ENCODE measurements at places on chromosomes 7 and 10. TPM values are rescaled to one million over a fixed set of nuclear protein-coding genes. Genes with fewer than 3 reads are reported as not detected.

Gene HPS6
- total RNA-seq = 37.0 TPM

Gene TMEM120A
- 47.1 TPM for total RNA-seq

Gene INMT
- not detected for total RNA-seq

Gene COPS6
- total RNA-seq = 172 TPM

Gene PRLHR
- total RNA-seq = not detected

Gene NKX2-3
- total RNA-seq = not detected

Gene SLC18A2
- total RNA-seq = not detected

Gene TLX1
- total RNA-seq = not detected

Gene RAB19
- total RNA-seq = not detected

Gene ARPC1B
- 293 TPM for total RNA-seq

Gene PARG
- 18.6 TPM for total RNA-seq

Gene AGR3
- total RNA-seq = not detected

Gene SGCE
- total RNA-seq = 53.6 TPM

Gene CDHR3
- total RNA-seq = 5.4 TPM

Gene AKR1C8
- 0.42 TPM for total RNA-seq

Gene CRHR2
- not detected for total RNA-seq

Gene HOXA9
- 0.63 TPM for total RNA-seq

Gene GRID1
- total RNA-seq = 0.24 TPM

Gene PRKAR2B
- 3.0 TPM for total RNA-seq

Gene TCAF2
- 0.41 TPM for total RNA-seq

Gene CLCN1
- total RNA-seq = 0.02 TPM

Gene GPC2
- total RNA-seq = 0.92 TPM

Gene ITGA8
- total RNA-seq = not detected

Gene LRRD1
- not detected for total RNA-seq

Gene WEE2
- 0.03 TPM for total RNA-seq

Gene MLXIPL
- 1.2 TPM for total RNA-seq

Gene DPP6
- total RNA-seq = not detected

Gene OR6V1
- not detected for total RNA-seq

Gene AQP1
- total RNA-seq = 0.36 TPM

Gene SPDYE1
- total RNA-seq = not detected

Gene RET
- 0.52 TPM for total RNA-seq

Gene TMEM178B
- 1.6 TPM for total RNA-seq

Gene NPY4R
- total RNA-seq = 50.0 TPM

Gene C10orf71
- not detected for total RNA-seq

Gene C1QL3
- total RNA-seq = not detected

Gene TRA2A
- 69.6 TPM for total RNA-seq

Gene GSDME
- total RNA-seq = 40.2 TPM

Gene GBF1
- total RNA-seq = 26.4 TPM

Gene GCK
- not detected for total RNA-seq

Gene ITPRID1
- total RNA-seq = not detected

Gene SLC26A5
- total RNA-seq = not detected

Gene FOXL3
- not detected for total RNA-seq

Gene TMEM273
- not detected for total RNA-seq

Gene PAX4
- not detected for total RNA-seq

Data from A549 treated with CORT108297 at 1 μM for 4 hours (cell line).